Stimulated activated CD8-positive, alpha-beta memory T cell treated with anti-CD3 and anti-CD28 coated beads, Interleukin-15, amount 100 ng/mL, for 48 hours (primary cell): ENCODE measurements at places on chromosomes 3 and 15.

GRCh38 chr3:160225176-160226025 lies at the start of gene C3orf80:
TSS of gene C3orf80 (plus strand) at chr3:160225422. CDS start at chr3:160225636, 214 bp downstream.
- peak; percentile 27 for DNase-seq

GRCh38 chr15:83066034-83066733 lies 868 bp downstream of the BTBD1 start:
- DNase-seq: no peak

DNA sequence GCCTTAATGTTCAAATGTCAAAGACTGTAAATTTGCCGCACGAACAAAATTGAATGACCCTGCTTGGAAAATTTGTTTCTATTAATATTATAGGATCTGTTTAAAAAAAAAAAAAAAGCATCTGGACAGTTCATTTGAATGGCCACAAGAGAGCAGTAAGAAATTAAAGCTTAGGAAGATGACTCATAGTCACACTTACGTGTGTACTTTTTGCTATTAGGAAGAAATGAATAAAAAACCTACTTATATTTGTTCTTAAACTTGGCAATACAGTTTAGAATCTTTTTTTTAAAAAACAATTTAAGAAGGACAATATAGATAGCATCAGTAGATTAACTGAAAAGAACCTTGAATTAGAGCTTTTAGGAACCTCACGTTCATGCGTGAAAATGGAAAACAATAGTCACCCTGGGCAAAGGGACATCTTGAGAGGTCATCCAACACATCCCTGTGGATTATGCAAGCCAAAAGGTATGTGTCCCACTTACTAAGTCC lies 621.8 kb downstream of the MECOM start:
- DNase-seq: no peak

DNA sequence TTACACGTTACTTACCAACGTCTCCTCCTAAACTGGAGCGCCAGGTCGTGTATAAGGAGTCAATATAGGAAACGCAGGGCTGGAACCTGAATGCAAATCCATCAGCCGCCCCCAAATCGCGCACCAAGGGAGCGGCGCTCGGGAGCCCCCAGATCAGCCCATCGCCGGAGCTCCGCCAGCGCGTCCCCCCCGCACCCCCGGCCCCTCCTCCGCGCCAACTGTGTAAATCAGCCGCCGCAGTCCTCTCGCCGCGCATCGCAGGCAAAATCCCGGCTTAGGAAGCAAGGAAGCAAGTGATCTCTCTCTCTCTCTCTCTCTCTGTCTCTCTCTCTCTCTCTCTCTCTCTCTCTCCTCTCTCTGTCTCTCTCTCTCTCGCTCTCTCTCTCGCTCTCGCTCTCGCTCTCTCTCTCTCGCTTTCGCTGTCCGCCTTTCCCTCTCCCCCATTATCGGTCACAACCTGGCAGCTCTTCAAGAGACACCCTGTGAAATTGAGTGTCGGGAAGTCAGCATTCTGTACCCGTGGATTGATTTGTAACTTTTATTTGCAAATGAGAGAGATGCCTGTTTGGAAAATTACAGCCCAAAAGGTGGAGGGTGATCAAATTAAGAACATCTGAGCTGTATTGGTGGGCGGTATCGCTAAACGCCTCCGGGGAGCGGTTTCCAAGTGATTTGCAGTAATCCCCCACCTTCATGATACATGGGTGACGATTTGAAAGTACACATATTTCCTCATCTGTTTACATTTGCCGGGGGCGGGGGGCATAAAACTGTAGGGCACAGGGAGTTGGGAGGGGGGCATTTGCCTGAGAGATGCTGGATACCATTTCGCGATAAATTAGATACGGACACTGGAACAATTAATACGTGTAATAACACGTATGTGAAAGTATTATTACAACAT lies 645 bp upstream of the SLITRK3 start:
- DNase-seq: no peak

GRCh38 chr3:1501406-1502115 lies 408.7 kb downstream of the CNTN6 start:
- no peak for DNase-seq

DNA sequence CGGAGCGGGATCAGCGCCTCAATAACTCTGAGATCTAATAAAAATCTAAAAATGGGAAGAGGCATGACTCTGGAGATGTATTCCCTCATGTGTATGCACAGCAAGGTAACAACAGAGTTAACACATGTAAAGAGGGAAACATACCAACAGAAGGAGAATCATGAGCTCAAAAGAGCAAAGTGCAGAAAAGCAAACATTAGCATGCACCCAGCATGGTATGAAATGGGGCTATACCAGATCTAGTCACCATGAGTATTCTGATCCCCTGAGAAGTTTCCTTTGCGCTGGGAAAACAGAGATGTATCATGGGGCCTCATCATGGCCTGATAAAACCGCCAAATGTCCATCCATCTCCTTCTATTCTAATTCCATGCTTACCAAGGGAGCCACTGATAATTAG lies 129.1 kb downstream of the GLDN start:
- no peak for DNase-seq

- DNase-seq: no peak
Observed at GRCh38 chr3:183909030-183909600, 24.4 kb upstream of the PARL start.
